ENCODE measurements at places on chromosomes 7 and 10.

DNA sequence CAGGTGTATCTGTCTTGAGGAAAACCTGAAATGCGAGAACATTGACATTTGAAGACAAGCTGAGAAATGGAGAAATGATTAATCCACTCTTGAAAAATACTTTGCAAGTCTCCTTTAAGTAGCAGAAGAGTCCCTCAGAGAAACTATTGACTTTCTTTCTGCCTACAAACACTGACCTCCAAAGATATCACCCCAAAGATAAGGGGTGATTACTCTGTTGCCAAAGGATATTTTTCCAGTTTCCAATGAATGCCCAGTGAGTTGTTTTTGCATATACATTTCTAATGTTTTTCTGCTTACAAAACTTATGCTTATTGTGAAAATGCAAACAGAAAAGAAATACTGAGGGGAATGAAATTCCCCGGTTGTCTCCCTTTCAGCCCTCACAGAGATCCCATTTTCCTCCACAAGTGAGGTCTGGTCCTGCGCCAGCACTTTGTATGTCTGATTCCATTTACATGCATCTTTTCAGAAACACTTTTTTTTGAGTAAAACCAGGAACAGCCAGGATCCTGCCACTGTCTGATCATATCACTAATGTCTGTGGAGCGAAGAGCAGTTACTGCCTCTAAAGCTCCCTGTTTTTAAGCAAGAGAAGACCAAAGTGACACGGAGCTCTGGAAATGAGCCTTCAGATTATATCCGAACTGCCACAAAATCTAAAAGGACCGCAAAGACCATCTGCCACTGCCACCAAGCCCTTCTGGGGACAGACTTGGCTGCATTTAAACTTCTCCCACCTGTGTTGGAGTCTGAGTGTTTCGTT, 82.9 kb upstream of the PDCD4 start:
- peak; percentile 99 for DNase-seq

DNA sequence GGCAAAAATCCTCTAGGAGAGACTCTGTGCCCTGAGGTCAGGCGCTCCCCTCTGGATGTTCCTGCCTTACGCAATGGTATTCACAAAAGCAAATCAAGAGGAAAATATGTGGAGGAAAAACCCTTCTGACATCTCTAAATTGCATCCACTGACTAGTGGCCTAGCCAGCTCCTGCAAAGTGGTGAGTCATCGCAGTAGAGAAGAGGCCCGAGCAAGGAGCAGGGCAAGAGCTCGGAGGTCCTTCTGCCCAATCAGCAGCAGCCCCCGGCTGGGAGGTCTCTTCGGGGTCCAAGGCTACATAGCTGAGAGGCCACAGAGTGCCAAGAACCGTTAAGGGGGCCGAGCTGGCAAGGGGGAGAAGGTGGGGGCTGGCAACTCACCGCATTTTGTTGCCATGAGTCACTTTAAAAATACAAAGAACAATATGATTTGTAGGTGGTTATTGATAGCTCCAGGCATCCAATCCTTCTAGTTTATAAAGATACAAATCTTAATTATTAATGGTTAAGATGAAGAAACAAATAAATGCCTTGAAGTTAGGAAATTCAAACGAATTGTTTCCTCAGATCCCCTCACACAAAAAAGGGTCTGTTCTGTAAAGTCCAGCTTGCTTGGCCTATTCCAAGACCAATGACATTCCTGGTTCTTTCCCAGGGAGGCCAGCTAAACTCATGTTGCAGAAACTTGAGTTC, 161.6 kb downstream of the PKD1L1 start:
- DNase-seq = no peak

GRCh38 chr7:100880645-100881044, 5.7 kb downstream of the SRRT start:
- no peak for DNase-seq

GRCh38 chr7:74059681-74060588, 23.7 kb upstream of the LIMK1 start:
- no peak for DNase-seq

- DNase-seq = no peak
Measured at GRCh38 chr7:70229242-70229641, 631.0 kb downstream of the AUTS2 start.

- DNase-seq = no peak
Measured at GRCh38 chr10:6202098-6202683, 541 bp upstream of the PFKFB3 start.

GRCh38 chr10:5560142-5560816, 35.5 kb downstream of the CALML3 start:
- no peak for DNase-seq

GRCh38 chr10:86342111-86342863, 24.3 kb downstream of the GRID1 start:
- no peak for DNase-seq

DNA sequence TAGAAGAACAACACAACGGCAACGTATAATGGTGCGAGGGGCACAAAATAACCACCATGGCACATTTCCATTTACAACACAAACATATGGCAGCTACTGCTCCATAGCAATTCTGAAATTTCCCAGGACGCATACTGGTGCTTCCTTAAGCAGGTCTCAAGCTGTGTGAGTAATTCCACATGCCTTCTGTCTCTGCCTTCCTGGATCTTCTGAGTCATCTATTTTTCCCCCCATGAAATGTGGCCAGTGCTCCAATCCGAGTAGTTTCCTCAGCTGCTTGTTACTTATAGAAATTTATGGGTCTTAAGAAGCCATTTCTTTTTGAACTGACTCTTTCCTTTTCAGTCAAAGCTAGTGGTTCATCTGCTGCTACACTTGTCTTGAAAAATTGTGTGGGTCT, 256.6 kb upstream of the KLF6 start:
- no peak for DNase-seq

GRCh38 chr7:102075126-102075525, 211.5 kb upstream of the SH2B2 start:
- DNase-seq = no peak

DNA sequence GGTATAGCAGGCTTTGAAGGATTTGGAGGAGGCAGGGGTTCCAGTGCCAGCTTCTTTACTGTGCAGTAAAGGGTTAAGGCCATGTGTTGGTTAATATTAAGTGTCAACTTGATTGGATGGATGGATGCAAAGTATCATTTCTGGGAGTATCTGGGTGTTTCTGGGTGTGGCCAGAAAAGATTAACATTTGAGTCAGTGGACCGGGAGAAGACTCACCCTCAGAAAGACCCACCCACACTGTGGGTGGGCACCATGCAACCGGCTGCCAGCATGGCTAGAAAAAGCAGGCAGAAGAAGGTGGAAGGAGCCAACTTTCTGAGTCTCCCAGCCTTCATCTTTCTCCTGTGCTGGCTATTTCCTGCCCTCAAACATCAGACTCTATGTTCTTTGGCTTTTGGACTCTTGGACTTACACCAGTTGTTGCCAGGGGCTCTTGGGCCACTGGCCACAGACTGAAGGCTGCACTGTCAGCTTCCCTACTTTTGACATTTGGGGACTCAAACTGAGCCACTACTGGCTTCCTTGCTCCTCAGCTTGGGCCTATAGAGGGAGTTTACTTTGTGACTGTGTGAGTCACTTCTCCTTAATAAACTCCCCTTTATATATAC, 6.8 kb upstream of the TRUB1 start:
- DNase-seq = no peak

- peak; percentile 61 for DNase-seq
Measured at GRCh38 chr7:109844362-109844761, 1246.6 kb upstream of the LRRN3 start.

DNA sequence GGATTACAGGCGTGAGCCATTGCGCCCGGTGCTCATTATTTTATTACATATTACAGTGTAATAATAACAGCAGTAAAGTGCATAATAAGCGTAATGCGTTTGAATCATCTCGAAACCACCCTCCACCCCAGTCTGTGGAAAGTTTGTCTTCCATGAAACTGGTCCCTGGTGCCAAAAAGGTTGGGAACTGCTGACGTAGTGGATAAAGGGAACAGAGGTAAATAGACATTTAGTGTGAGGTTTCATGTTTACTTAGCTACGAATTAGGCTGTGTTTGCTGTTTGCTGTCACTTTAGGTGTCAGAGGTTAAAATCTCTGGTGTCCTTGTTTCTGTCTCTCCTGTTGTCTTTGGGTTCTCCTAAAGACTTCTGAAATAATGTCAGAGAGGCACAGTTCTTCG, 60.3 kb upstream of the SLC39A12 start:
- no peak for DNase-seq

- no peak for DNase-seq
Measured at GRCh38 chr10:129035052-129035827, 431.8 kb upstream of the MGMT start.

- no peak for DNase-seq
Measured at GRCh38 chr7:73770002-73770859, at the start of gene CLDN3. Gene CLDN3, minus strand, starts transcription at chr7:73770270. Its CDS starts 221 bp downstream, at chr7:73770049.

- no peak for DNase-seq
Measured at GRCh38 chr7:1639071-1639470, 31.0 kb upstream of the ELFN1 start.

DNA sequence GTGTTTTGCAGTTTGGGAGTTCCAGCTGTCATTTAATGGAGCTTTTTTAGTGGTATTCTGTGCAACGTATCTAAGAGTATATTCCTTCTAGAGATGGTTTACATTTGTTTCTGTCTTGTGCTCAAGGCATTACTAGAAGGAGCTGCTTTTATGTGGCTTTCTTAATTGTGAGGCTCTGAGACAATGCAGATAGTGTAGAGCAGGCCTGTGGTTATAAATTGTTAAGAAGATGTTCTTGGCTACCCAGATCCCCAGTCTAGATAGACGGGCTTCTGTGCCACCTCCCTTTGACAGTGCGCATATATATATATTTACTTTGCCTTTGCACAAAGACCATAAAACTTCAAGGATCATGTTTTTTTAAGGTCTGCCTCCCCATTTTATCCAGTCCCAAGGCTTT, 160.8 kb upstream of the PODXL start:
- DNase-seq = no peak

- no peak for DNase-seq
Measured at GRCh38 chr7:23212395-23212794, 30.5 kb downstream of the NUP42 start.

DNA sequence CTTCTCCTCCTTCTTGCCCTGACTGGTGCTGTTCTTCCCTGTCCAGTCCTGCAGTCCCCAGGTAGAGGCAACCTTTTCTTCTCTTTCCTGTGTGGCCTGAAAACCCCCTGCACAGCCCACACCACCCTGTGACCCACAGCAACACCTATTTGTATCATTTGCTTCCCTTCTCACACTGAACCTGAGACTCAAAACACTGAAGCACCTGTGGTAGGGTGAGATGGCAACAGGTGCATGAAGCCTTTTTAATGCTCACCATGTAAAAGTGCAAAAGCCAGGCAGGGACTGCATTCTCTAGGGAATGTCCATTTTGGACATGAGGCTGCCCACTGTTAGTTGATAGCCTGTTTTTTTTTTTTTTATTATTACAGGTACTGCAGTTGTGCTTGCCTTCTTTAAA, 71.4 kb downstream of the LRMDA start:
- no peak for DNase-seq

- DNase-seq = no peak
Measured at GRCh38 chr10:77574438-77574837, 63.2 kb downstream of the KCNMA1 start.

GRCh38 chr10:71383972-71384687, 12.6 kb upstream of the CDH23 start:
- peak; percentile 44 for DNase-seq

- DNase-seq = no peak
Measured at GRCh38 chr10:9957351-9957750, 1060.3 kb upstream of the CELF2 start.

DNA sequence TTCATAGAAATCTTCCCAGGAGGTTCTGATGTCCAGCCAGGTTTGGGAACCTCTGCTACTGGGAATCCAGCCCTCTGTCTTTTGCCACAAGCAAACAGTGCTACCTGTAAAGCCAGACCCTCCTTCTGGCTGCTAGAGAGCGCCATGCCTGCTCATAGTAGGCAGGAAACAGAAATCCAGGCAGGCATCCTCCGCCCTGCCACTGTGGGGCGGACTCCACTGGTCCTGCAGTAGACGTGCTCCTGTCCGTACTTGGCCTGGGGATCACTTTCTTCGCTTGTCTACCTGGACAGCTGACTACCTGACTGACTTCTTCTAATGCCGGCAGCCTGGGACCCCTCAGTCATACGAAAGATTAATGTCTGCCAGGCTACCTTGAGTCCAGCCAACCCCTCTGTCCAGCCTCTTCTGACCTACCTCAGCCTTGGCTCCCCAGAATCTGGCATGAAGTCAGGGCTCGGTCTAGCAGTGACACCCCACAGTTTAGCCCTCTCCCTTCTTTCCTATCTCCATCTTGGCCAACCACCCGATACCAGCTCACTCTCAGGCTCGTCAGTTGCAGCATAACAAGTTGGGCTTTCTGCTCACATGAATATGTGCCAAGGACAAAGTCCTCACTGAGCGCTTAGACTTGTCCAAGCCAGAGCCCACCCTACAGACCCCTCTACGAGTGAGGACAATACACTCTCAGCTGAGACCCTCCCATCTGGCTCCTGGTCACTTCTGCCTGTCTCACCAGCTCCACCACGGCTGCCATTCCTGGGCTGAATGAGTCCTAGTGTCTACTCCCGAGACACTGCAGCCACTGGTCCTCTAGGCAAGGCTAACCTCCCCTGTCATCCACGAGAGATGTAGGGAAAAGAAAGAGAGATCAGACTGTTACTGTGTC, 43.9 kb upstream of the OPALIN start:
- DNase-seq = no peak

DNA sequence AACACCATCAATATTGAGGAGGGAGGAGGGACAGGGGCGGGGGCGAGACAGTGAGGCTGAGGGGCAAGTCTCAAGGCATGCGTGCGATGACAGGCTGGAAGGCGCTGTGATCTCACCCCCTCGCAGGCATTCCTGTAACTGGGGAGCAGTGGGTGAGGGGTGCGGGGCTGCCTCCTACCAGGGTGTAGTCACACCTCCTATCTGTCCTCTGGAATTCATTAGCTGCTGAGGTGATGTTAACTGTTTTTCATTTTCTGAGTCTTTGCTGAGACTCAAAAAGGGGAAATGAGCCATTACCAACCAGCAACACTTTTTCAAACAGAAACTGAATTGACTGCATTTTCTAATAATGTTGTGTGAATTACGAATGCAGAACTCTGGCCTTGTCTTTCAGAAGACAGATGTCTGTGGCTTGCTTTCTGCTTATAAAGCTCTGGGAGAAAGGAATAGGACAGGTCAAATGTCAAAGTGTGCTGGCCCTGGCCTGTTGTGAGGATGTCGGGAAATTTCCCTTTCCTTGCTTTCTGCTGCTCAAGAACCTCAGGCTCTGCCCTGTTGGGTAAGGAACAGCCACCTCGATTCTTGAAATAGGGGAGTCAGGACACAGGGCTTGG, 23.7 kb upstream of the CDH23 start:
- DNase-seq = no peak

- DNase-seq = no peak
Measured at GRCh38 chr7:131591687-131592319, 35.4 kb upstream of the PODXL start.

- no peak for DNase-seq
Measured at GRCh38 chr10:131146790-131147189, 164.7 kb downstream of the TCERG1L start.

GRCh38 chr7:70346844-70347462, 748.7 kb downstream of the AUTS2 start:
- no peak for DNase-seq

GRCh38 chr10:113604572-113604971, 51.7 kb downstream of the HABP2 start:
- DNase-seq = no peak

All from SK-N-DZ (cell line).